ENCODE measurements at places on chromosomes 4 and X. TPM values are rescaled to one million over a fixed set of nuclear protein-coding genes. Genes with fewer than 3 reads are reported as not detected.
A peak's percentile ranks its signal among the peaks of the same experiment; 100 is the strongest.

GRCh38 chr4:53196882-53197771 is 168.7 kb downstream of the SCFD2 start:
- DNase-seq, result peak; percentile 89

GRCh38 chrX:149145845-149146285 is 359.2 kb downstream of the IDS start:
- no peak for DNase-seq

DNA sequence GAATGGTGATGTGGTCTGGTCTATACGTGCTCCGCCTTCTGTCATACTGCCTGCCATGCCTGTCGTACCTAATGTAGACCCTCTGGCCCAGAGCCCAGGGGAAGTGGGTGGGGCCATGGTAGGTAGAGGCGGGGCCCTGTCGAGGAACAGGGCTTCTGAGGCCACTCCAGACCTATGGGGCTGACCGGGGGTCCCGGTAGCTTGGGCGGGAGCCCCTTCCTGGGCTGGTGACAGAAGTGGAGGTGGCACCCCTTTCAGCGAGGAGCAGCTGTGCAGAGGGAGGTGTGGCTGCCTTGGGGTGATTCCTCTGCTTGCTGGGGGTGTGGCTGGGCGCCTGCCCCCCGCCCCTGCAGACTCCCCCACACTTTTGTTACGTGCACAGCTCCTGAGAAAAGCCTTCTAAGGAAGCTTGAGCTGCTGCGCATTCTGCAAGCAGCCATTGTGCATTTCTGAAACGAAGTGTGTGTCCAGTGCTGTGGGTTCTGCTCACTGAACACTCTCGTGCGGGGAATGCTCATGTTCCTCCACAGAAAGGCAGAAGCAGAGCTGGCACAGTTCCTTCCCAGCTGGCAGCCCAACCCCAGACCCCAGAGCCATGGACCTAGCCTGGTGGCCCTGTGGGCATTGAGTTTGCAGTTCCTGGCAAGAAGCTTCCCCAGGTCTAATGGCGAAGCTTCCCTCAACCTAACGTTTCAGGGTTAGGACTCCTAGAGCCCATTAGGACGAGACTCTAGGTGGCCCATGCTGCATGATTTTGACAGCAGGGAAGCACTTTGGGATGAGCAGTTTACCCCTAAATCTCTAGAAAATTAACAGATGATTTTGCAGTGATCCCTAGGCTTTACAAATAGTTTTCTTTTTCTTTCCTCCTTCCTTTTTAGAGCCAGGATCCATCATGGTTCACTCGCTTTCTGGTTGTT is 72.7 kb upstream of the HGFAC start:
- DNase-seq, result no peak

DNA sequence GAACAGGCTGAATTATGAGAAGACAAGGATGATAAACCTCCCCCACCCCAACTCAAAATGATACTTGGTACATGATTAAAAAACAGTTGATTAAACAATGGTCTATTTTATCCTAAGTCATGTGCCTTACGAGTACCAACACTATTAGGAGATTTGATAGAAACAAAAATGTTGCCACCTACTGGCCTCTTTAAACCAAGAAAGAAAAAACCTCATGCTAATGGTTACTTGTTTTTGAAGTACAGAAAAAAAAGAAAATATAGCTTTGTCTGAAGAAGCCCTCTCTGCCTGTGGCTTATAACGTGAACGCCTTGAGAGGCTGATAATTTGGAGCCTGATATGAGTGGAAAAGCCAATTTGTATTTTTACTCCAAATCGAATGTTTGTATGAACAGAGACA is 538.2 kb downstream of the DMD start:
- DNase-seq, result peak; percentile 3

- DNase-seq, result no peak
These were observed 26.7 kb upstream of the PLAC1 start for GRCh38 chrX:134684956-134685355.

GRCh38 chrX:41001327-41001726 is 83.9 kb upstream of the USP9X start:
- DNase-seq, result no peak

DNA sequence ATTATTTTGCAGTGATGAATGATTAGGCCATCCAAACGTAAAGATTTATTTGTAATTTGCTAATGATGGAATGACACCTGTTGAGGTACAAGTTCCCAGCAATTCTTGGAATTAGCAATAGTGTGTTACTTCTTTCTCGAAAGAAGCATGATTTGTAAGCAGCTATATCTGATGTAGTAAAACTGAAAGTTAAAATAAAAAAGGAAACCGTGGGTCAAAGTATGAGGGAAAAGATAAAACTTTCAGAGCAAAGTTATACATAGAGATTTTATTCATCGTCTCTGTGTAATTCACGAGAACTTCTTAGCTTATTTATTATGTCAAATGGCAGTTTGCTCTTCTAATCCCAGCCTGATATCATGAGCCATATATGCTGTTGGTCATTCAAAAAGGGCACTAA is 59.0 kb downstream of the NFKB1 start:
- DNase-seq, result no peak

- no peak for DNase-seq
These were observed 10.7 kb downstream of the GPRIN3 start for GRCh38 chr4:89296896-89297295.

GRCh38 chrX:19331831-19332230 is 11.9 kb upstream of the PDHA1 start:
- no peak for DNase-seq

DNA sequence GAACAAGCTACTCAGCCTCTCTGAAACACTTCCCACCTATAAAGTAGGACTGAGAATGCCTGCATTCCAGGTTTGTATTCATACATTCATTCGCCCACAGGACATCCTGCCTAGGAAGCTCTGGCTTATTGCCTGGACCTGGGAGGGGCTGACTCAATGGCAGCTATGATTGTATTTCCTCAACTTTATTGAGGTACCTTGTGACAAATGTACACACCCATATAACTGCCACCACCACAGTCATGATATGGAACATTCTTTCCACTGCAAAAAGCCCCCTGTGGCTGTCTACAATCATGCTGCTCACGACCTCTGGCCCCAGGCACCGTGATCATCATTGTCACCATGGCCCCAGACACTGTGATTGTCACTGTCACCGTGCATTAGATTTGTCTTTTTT is 68.3 kb downstream of the ABLIM2 start:
- no peak for DNase-seq

DNA sequence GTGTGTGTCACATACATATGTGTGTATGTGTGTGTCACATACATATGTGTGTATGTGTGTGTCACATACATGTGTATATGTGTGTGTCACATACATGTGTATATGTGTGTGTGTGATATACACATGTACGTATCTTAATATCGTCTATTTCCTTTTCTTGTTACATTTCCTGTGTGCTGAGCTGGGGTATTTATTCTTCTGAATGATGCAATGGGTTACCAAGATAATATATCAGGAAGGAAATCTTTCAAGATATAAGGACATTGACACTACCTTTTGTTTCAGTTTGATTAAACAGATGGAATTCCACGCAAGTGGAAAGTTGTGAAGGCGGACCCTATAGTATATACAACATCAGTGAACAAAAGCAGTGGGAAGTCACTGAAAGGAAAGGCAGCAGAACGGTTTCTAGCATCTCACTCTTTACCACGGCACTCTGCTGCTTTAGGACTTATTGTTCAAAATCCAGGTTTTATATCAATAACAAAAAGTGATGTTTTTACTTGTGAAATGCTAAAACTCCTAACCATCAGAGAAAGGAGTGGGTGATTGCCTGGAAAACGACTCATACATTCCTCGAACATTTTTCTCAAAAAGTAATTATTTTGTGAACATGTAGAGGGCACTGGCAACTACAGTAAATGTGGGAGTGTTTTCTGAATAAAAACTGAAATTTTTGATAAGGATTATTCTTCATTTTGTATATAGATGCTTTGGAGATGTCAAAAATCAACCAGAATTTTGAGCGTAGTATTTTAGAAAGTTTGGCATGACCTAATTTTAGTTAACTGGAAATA is 43.1 kb upstream of the IL21 start:
- DNase-seq, result no peak

DNA sequence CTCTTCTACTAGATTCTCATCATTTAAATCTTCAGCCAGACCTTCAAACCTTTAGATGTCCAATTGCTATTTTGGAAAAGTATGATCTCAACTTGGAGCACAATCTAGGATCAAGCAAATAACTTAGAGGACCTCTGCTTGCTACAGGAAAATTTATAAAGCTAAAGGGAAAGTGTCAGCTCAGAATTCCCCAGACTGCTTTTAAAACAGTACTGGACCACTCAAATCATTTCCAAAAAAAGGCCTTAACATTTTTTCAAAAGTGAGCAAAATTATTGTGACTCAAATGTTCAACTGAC is 169.8 kb downstream of the PARM1 start:
- no peak for DNase-seq

- no peak for DNase-seq
These were observed 6.9 kb downstream of the CXCL10 start for GRCh38 chr4:76016393-76016792.

DNA sequence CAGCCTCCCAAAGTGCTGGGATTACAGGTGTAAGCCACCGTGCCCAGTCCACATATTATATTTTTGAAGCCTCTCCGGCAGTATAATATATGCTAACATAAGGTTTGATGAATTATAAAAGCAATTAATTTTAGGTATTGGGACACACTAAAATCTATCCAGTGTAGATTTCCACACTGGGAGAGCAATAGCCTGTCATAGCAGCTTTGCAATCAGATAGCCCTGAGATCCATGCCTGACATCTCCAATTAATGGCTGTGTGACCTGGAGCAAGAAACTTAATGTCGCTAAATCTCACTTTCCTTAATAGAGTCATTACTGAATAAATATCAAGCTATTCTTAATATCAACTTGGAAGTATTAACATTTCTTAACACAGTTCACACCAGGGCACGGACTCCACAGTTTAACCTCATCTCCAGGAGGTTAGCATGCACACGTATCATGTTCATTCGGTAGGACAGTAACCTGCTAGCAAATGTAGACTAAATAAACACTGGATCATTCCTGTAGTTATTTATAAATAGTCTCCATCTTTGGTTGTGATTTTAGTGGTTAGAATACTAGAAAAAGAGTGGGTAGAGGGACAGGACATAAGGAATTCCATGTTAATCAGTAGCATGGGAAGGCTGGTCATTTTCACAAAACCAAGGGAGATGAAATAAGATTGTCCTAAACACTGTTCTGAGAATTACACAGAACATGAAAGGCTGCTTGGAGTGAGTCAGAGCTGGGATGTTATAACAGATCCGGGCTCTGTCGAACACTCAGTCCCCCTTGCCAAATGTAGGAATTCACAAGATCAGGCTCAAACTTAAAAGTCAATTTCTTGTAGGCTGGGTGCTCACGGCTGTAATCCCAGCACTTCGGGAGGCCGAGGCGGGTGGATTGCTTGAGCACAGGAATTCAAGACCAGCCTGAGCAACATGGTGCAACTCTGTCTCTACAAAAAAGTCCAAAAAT is 254.7 kb downstream of the PALLD start:
- no peak for DNase-seq

DNA sequence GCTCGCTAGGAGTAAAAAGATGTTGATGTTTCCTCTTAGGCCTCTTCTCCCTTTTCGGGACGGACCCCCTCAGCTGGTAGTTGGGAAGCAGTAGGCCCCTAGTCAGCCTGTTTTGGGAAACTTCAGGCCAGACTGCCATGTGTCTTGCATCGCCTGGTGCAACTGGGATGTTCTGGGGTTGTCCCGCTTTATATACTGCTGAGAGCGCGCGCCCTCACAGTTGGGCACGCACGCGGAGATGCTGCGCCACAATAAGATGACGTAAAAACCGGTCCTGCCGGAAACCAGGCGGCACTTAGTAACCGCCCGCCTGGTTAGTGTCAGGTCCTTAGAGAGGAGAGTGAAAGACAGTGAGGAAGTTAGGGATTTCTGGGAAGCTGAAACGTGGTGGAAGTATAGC is 231.3 kb upstream of the CT83 start:
- DNase-seq, result no peak

DNA sequence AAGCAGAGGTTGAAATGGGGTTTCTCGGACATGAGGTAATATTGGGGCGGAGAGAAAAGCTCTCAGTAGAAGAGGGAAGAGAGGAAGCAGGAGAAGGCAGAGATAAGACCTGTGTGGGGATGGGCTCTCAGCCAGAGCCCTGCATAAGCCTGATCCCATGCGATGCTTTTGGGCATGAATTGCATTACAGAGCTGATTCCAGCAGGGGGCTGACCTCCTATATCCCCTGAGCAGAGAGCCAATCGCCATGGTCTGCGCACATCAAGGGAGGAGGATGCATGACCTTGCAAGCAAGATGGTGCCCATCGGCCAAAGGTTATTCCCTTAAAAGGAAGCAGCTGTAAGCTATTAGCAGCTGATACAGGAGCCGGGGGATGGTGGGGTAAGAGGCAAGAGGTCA is 7.6 kb downstream of the ANOS1 start:
- DNase-seq, result no peak

GRCh38 chr4:19327364-19327763 is 924.3 kb upstream of the SLIT2 start:
- DNase-seq, result no peak

GRCh38 chrX:9947131-9947794 is 19.9 kb upstream of the CLDN34 start:
- DNase-seq, result no peak

GRCh38 chr4:43264730-43265129 is 372.2 kb downstream of the GRXCR1 start:
- DNase-seq, result no peak

GRCh38 chr4:25486171-25486570 is 109.1 kb downstream of the ANAPC4 start:
- DNase-seq, result no peak

DNA sequence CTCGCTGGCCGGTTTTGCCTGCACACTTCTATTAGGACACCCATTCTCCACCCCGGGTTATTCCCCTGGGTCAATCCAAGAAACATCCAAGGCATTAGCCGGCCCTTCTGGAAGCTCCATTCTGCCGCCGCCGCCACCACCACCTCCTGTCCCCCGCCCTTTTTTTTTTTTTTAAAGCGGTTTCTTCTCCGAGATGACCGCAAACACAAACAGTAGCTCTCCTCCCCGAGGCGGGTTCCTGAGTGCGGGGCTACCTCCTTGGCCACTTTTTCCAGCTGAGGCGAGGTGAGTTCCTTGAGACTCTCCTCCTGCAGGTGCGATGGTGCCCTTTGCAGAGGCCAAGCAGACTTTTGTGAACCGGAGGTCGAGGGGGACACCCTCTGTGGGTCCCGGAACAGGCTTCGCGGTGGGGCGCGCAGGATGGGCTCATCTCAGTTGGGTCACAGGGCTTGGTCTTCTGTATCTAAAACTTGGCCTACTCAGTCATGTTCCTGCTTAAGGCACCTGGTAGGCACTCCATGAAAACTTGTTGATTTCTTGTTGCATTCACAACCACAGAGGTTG is 930 bp downstream of the NWD2 start:
- no peak for DNase-seq

Gene GSX2
- not detected for polyA plus RNA-seq

Gene MAGEA2B
- polyA plus RNA-seq, result not detected

Gene SLITRK4
- 17.9 TPM for polyA plus RNA-seq

Gene KCNE5
- polyA plus RNA-seq, result 4.8 TPM

Gene RBM47
- 86.9 TPM for polyA plus RNA-seq

Gene S100P
- polyA plus RNA-seq, result 9.0 TPM

Gene RAB40A
- 5.5 TPM for polyA plus RNA-seq

Gene CD40LG
- polyA plus RNA-seq, result not detected

Gene FAM184B
- 0.85 TPM for polyA plus RNA-seq

Gene EGFL6
- 23.1 TPM for polyA plus RNA-seq

Data from left kidney (tissue), 8 donors.